AG10803 (cell line): ENCODE measurements at places on chromosomes 4 and X.
A peak's percentile ranks its signal among the peaks of the same experiment; 100 is the strongest.

DNA sequence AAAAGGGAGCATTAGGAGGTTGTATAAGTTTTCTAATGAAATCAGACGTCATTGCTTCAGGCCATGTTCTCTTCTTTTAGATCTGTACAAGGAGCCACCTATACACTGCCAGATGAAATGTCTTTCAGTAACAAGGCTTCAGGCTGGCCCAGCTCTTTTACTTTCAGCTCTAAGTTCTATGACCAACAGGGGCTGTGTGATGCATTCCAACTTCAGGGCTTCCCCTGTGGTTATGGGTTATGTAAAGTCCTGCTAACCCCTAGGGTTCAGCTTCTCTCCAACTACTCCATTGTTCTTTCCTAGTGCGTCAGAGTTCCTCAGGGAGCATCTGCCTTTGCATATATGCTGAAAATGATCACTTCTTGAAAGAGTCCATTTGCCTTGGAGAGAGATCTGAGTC is 79.4 kb upstream of the TTC29 start:
- no peak for DNase-seq

DNA sequence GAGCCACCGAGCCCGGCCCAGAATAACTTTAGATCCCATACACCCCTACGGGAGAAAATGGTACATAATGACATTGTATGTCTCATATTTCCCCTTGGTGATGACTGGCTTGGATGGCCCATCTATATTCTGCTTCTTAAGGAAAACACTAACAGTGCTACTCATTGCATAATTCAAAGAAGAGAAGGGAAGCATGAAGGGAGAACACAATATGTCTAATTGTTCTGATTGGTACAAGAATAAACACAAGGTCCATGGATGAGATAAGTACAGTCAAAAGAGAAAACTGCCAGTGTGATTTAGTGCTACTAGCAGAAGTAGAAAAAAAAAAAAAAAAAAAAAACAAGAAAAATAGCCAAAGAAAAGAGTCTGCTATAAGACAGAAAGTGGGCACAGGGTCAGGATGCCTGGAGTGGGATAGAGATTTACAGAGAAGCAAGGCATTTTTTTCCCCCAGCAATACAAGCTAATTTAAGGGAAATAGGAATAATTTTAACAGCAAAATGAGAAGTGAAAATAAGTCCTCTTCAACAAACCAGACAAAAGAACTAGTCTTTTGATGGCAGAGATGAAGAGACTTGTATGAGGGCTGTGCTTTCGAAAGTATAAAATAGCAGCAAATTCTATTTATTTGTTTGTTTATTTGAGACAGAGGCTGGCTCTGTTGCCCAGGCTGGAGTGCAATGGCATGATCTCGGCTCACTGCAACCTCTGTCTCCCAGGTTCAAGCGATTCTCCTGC is 96.5 kb upstream of the MAP3K15 start:
- no peak for DNase-seq

DNA sequence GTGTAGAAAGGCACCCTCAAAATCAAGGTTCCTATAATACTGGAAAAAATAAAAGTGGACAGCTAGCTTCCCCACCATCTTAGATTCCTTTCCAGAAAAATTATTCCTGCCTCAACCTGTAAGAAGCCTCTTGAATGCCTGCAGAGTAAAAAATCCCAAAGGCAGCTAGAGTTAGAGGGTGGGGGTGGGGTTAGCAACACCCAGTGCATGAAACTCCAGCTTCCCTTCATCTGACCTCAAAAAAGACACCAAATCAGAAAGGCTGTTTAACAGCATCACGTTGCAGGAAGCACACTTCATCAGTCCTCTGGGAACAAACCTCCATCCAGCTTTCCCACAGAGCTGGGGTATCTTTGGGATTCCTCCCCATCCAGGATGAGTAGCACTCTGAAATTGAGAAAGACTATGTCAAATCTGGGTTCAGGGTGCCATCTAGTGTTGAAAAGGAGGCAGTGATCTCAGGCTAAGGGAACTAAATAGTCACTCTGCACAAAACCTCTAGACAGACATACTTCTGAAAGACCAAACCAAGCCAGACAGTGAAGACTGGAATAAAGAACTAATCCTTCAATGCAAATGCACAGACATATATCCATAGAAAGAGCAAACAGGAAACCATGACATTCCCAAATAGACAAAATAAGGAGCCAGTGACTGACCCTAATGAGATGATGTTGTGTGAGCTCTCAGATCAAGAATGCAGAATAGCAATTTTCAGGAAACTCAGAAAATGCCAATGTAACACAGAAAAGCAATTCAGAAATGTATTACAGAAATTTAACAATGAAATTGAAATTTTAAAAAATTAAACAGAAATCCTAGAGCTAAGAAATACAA is 97.9 kb downstream of the ARHGEF9 start:
- DNase-seq: peak; percentile 64

DNA sequence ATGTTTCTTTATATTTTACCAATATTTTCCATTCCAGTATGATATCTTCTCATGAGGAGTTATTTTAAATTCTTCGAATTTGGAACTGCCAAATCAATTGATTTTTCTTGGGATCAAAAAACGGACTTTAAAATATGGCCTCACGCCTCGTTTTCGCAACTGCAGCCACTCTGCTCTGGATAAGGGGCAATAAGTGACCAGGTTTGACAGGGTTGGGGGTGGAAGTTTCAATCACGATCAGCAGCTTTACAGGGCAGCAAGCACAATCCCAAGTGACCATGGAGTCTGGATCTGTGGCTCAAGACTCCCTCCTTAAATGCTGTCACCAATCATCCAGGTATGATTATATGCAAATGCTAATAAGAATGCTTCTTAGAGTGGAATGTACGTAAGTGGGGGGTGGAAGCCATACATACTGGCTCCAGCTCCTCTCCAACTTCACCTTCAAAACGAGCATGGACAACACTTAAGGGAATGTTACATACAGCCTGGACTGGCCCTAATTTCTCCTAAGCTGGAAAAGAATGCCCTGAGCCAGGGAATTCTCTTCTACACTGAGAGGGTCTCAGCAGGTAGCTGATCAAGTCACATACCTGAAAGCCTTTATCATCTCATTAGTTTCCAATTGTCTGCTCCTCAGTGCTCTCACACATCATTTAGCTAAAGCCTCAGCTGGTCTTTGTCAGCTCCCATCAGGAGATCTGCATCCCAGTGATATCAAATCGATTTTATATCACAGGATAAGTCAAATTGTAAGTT is 176.9 kb upstream of the DCAF8L1 start:
- no peak for DNase-seq

DNA sequence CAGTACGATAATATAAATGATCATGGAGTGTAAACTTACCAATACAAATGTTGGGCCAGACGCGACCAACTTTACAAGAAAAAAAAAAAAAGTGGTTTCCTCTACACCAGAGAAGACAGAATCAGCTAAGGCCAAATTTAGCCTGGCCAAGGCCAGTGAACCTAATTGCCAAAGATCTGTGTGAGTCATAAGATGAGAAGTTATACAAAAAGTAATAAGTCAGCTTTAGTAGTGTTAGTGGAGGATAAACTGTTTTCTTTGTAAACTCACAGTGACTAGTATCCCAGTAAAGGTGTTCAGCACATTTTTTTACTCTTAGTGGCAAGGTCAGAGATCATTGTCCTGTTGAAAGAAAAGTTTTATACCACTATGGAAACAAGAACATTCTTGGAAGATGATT is 531.4 kb upstream of the TECRL start:
- DNase-seq: peak; percentile 0

DNA sequence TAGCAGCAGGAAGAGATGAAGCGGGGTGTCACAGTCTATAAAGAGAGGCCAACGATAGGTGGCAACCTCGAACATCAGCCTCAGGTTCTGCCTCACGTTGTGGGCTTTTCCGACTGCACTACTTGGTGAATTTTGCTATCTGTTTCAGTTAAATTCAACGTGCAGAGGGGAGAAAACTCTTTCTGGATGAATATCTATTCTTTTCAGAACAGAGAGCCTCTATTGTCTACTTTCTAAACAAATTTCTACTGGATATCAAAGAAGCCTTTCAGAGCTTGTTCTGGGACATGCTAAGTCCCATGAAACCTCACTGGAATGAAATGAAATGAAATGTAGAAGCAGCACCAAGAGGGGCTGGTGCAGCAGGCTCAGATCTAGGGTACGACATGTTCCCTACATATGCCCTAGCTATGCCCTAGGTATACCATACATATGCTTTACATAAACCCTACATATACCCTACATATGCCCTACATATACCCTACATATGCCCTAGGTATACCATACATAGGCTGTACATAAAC is 116.5 kb upstream of the TRIM2 start:
- DNase-seq: no peak

- no peak for DNase-seq
Measured at GRCh38 chrX:131302701-131303100, 13.6 kb upstream of the IGSF1 start.
